IMR-90 (cell line): ENCODE measurements at places on chromosomes 2 and 18. TPM values are rescaled to one million over a fixed set of nuclear protein-coding genes. Genes with fewer than 3 reads are reported as not detected.
A peak's percentile ranks its signal among the peaks of the same experiment; 100 is the strongest.

ADAM23 gene
- polyA plus RNA-seq, result 7.4 and 10.3 TPM in 2 replicates

MTCL1 gene
- 44.7 and 45.3 TPM in 2 replicates for polyA plus RNA-seq

OST4 gene
- polyA plus RNA-seq, result 806 and 1,337 TPM in 2 replicates

SERPINB3 gene
- polyA plus RNA-seq, result not detected in 2 replicates

DNA sequence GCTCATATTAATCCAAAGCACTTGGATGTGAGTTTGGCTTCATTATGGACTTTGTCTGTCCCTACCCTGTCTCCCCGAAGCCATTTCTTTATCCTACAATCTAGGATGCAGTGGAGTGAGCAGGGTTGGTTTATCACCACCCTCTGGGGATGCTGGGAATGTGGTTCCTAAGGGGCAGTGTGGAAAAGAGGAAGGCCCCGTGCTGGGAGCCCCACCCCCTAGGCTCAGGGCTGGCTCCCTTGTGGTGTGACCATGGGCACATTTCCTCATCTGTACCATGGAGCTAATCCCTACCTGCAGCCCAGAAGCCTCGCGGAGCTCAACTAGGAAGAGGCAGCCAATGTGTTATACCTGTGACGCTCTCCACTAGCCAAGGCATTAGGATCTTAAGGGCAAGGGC, 92.5 kb downstream of the TGOLN2 start:
- DNase-seq, result no peak

DNA sequence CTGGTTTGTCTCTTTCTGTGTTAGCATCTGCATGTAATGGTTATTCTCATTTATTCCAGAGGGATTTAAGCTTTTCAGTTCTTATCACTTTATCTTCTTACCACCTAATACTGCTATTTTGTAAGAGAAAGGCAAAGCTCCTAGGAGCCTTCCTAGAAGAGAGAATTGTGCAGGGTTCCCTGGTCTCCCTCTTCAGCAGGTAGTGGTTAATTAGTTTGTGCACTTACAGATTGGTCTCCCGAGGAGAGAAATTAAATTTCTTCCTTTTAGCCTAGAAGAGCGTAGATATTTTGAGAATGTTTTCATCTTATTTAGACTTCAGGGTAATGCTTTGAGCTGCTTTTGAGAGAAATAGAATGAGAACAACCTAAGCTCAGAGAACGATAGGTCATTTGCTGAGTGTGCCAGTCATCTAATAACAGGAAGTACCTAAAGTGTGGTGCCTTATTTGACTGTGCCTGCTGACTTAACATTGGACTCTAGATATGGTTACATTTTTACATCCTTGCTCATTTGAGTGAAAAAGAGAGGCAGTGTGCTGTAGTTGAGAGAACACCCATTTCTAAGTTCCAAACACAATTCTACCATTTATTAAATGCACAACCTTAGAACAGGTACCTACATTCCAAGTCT, 651.4 kb downstream of the STK39 start:
- DNase-seq, result no peak

DNA sequence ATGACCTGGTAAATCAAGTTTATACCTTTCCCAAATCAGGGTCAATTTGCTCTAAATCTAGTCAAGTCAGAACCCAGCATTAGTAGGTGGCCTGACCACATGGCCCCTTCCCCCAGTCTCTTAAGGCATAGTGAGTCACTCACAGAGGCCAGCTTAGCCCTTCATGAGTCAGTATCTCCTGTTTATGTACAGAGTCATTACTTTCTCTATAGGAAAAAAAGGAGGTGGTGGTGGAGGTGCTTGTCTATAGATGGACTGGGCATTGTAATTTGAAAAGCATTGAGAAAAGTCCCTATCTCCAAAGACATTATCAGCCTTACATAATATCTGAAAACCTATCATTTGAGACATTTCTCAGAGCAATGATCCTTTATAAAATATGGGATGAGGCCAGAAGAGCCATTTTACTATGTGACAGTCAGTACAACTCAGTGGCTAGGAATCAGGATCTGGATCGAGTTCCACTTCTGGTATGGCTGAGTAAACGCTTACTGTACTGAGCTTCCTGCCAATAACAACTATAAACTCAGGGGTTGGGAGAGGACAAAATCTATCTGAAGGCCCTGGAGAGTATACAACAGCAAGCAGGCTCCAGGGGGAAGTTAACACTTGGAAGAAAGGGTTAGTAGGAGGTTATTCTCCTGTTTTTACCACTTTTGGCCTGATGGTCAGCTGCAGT, 22.5 kb upstream of the SIGLEC15 start:
- DNase-seq, result peak; percentile 99

DNA sequence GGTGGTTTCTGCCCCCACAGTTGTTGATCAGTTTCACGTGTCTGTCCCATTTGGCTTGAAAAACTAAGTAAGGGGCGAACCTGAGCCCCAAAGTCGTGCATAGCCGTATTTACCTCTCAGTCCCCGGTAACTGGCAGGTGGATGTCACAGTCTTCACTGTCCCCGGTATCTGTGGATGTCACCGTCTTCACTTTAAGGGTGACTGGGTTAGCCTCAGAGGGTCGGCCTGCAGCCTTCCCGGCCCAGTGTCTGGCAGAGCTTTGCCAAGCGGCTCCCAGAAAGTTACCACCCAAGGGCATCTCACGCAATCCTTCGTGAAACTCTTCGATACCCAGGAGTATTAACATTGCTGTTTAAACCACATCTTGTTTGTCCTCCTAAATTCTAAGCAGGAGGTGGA, 125.3 kb upstream of the CTDP1 start:
- DNase-seq, result no peak

- DNase-seq, result no peak
These were observed 1.6 kb upstream of the TMBIM1 start for GRCh38 chr2:218293715-218294429.

DNA sequence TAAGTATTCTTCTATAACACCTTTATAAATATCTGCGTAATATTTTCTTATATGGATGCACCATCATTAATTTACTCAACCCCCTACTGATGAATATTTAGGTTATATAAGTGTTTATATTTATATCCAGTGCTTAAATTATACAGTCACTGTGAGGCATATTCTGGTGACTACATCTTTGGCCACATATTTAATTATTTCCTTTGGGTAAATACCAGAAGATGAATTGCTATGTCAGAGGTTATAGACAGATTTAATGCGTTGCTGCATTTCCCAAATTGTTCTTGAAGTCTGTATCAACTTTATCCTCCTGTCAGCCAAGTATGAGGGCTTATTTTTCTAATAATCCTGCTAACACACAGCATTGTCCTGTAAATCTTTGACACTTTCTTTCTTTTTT, 18.7 kb downstream of the DYSF start:
- no peak for DNase-seq

LOXHD1 gene
- polyA plus RNA-seq, result not detected in 2 replicates

GRCh38 chr2:23734416-23734815, 192.5 kb downstream of the ATAD2B start:
- no peak for DNase-seq

DNA sequence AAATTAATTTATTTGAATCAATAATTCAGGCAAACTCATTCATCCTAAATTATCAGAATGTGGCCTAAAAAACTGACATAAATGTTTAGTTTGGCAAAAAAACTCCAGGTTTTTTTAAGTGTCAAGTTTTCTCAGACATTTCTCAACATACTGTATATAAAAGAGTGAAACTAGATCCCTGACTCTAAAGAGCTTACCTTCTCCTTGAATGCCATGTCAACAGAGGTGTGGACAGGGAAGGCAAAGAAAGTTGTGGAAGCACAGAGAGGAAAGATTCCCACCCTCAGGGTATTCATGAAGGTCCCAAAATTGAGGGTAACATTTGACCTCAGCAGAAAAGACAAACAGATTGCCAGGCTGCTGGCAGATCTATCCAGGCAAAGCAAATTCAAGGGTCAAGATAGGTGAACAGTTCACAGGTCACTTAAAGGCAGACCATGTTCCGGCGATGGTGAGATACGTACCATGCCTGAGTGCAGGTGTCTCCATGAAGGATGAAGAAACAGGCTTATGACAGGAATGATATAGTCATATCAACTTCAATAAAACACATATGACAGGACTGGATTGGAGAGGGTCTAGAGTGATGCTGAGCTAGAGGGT, 1638.3 kb upstream of the ZEB2 start:
- DNase-seq, result no peak

DNA sequence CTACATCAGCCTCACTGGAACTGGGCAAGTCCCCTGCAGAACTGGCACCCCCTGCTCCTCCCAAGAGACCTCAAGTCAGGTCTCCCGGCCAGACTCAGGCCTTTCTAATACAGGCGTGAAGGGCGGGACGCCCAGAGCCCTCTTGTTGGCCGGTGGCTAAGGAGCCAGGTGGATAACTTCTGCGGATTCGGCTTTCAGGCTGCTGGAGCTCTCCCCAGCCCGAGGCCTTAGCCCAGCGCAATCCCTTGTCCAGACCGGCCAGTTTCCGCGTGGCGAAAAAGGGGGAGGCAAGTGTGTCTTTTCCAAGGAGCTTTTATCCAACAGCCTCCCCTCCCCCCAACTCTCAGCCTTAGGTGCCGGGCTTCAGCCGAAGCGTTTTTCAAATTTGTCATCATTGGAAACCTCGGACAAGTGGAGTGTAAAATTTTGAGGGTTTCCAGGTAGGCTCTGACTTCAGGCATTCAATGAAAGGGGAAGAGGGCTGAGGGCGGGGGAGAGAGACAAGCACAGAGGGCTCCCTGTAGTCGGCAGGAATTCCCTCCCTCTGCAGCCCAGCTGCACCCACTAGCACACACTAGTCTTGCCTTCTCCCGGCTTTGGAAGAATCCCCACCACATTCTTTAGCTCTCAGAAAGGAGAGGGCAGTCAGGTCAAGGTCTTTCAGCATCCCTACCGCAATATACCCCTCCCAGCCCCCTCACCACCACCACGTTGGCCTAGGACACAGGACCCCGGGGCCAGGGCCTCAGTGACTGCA, 9.5 kb upstream of the SATB2 start:
- no peak for DNase-seq

- no peak for DNase-seq
These were observed 16.7 kb downstream of the DSG4 start for GRCh38 chr18:31393286-31393685.
